Stimulated activated naive B cell treated with anti-CD40 and anti-IgM and Interleukin-4, amounts not matched to agents 10 μg/mL and 1 μg/mL and 100 μg/mL, for 72 hours (primary cell): ENCODE measurements at places on chromosomes 1 and 21.

DNA sequence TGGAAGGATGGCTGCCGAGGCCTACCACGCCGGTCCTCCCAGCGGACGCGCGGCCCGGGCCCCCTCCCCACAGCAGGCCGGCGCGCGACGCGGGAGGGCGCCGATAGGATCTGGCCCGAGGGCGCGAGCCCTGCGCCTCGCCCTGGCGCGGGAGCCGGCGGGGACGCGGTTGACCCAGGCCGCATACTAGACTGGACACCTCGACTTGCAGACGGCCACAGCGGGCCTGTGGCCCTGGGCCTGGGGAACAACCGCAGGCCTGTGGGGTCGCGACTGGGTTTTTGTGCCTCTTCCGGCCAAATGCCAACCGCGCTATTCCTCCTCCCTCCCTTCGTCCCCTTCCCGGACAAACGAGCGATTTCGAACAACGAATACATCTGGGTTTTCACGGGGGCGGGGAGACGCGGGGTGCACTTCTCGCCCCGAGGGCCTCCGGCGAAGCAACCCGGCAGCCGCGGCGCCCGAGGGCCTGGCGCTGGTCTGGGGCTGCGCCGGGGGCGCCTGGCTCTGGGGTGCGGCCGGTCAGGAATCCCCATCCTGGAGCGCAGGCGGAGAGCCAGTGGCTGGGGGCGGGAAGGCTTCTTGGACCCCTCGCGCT, 2.4 kb downstream of the NHLH2 start:
- H3K36me3 ChIP-seq: no peaks in the 10 kb centered on the region
- DNase-seq: no peak
- peak overlapping the region; percentile 90 for H3K27ac ChIP-seq
- peaks cover 50% of the 10 kb centered on the region for H3K27me3 ChIP-seq
- H3K4me3 ChIP-seq: peak overlapping the region; percentile 75

DNA sequence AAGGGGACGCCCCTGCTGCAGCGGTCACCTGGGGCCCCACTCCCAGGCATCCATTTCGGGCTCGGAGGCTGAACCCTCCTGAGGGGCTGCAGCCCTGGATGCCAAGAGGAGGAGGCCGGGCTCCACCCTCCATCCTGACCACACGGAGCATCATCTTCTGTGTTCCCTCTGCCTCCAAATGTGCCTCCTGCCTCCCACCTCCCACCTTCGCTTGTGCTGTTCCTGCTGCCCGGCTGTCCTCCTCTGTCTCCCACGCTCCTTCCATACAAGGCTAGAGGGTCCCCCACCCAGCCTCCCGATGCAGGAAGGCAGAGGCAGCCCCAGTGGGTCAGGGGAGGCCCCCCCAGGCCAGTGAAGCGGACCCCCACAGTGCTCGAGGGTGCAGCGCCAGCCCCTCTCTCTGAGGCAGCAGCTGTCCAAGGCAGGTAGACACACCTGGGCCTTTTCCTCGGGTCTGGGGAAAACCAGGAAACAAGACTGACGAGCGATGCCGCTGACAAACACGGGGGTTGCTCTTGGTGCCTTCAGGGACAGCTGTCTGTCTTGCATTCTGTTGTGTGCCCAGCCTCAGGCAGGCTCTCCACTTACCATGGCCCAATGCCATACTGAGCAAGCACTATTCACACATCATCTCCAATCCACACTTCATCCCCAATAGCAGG, 16.8 kb upstream of the PLEKHG5 start:
- no peak overlapping the region for H3K27ac ChIP-seq
- H3K36me3 ChIP-seq: no peaks in the 10 kb centered on the region
- peaks cover 9% of the 10 kb centered on the region for H3K4me1 ChIP-seq
- DNase-seq: no peak
- no peak overlapping the region for H3K4me3 ChIP-seq
- peaks cover 13% of the 10 kb centered on the region for H3K27me3 ChIP-seq

GRCh38 chr1:186152227-186152619, 222.8 kb downstream of the TPR start:
- no peaks in the 10 kb centered on the region for H3K27me3 ChIP-seq
- no peak overlapping the region for H3K4me3 ChIP-seq
- H3K4me1 ChIP-seq: no peaks in the 10 kb centered on the region
- no peaks in the 10 kb centered on the region for H3K36me3 ChIP-seq

- H3K27me3 ChIP-seq: no peaks in the 10 kb centered on the region
- peaks cover 12% of the 10 kb centered on the region for H3K36me3 ChIP-seq
- no peak overlapping the region for H3K4me3 ChIP-seq
- no peak overlapping the region for H3K27ac ChIP-seq
- peaks cover 4% of the 10 kb centered on the region for H3K4me1 ChIP-seq
Observed at GRCh38 chr1:168081373-168082007, 55.2 kb downstream of the GPR161 start.

DNA sequence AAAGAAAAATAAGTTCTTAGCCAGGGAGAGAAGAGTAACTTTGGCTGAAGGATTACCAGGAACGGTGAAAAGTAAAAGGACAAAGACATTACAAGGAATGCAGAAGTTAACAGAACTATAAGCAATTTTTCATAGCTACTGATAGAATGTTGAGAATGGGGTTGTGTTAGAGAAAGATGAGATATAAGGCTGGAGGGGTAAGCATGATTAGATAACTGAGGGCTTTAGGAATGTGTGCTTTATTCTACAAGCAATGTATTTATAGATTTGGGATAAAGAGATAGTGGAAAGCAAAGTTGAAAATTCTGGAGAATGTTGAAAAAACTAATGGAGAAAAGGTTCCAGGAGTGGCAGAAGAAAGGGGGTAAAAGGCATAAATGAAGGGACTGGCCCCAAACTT, 65.4 kb upstream of the PTCH2 start:
- peaks cover 17% of the 10 kb centered on the region for H3K36me3 ChIP-seq
- no peak overlapping the region for H3K4me3 ChIP-seq
- H3K4me1 ChIP-seq: no peaks in the 10 kb centered on the region
- no peaks in the 10 kb centered on the region for H3K27me3 ChIP-seq
- H3K27ac ChIP-seq: no peak overlapping the region

DNA sequence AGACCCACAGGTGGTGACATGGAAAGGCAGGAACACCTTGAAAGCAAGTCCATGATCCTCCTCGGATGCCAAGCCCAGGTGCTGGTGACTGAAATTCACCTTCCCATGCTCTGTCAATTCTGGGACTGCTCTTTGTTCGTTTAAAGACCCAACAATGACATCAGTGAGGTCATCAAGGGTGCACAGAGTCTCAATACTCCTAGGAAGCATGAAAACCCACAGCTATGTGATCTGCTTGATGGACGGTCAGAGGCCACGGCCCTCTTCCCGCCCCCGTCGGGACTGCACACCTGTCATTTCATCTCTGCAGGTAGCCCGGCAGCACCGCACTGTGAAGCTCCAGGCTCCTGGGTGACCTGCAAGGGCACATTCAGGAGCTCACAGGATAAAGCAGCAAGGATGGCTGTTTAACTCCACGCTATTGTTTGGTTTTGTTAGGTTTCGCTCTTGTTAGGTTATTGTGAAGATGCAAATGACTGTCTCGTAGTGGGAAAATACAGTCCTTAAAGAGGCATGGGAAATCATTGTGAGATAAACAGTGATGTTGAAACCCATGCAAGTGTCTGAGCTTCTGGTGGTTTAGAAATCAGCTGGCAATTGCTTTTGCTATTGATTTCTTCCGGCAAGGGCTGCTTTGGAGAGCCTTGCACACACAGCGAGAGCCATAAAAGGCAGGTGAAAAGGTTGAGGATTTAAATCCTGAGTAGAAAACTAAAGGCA, 124.8 kb upstream of the AJAP1 start:
- no peak for DNase-seq
- no peaks in the 10 kb centered on the region for H3K36me3 ChIP-seq
- H3K27me3 ChIP-seq: peaks cover 12% of the 10 kb centered on the region
- H3K4me3 ChIP-seq: no peak overlapping the region
- H3K4me1 ChIP-seq: no peaks in the 10 kb centered on the region

GRCh38 chr1:3902571-3903091, 2.6 kb upstream of the C1orf174 start:
- H3K27me3 ChIP-seq: no peaks in the 10 kb centered on the region
- no peak overlapping the region for H3K4me3 ChIP-seq
- no peak for DNase-seq
- H3K27ac ChIP-seq: no peak overlapping the region
- H3K36me3 ChIP-seq: peaks cover 12% of the 10 kb centered on the region

DNA sequence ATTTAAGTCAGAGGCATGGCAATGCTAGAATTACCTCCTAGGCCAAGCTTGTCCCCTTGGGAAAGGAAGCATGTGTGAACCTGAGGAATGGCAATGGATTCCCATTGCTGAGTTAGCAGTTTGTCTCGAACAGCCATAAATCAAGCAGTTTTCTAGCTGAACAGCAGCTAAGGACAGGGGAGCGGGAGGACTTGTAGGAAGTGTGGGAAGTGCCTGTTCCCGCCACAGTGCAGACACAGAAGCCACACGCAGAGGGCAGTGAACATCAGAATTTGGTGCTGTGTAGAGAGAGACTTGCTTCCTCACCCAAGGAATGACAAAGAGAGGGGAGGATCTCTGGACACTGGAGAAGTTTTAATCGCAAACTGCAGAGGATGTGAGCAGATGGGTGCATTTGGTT, 3.8 kb downstream of the PHGDH start:
- no peak for DNase-seq
- peaks cover 12% of the 10 kb centered on the region for H3K4me1 ChIP-seq
- H3K27me3 ChIP-seq: peaks cover 31% of the 10 kb centered on the region
- no peaks in the 10 kb centered on the region for H3K36me3 ChIP-seq
- H3K4me3 ChIP-seq: no peak overlapping the region
